ENCODE measurements at places on chromosomes 5 and 9.
A peak's percentile ranks its signal among the peaks of the same experiment; 100 is the strongest.

DNA sequence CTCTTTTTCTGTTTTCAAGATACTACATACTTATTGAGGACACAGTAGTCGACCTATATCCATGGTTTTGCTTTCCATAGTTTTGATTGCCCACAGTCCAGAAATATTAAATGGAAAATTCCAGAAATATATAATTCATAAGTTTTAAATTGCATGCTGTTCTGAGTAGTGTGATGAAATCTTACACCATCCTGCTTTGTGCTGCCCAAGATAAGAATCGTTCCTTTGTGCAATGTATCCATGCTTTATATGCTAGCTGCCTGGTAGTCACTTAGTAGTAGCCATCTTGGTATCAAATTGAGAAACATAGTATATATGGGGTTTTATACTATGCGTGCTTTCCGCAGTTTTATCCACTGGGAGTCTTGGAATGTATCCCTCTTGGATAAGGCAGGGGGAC, 59.0 kb downstream of the CWC27 start:
- no peak for DNase-seq

GRCh38 chr9:120901755-120902568, 24.6 kb downstream of the TRAF1 start:
- no peak for DNase-seq

- no peak for DNase-seq
These were observed 1143.2 kb upstream of the CDH6 start for GRCh38 chr5:30050056-30050815.

DNA sequence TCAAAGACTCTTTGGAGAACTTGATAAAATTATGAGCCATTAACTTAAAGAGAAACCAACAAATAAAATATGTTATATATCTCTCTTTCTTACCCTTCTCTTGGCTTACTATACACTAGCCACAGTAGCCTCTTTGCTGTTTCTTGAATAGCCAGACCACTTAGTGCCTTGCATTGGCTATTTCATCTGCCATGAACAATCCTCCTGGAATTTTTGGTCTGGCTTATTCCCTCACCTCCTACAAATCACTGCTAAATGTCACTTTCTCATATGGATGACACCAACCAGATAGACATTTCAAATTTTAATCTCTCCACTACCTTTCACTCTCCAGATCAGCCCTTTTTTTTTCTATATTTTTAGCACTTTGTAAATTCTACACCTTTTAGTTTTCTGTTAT, 1581.7 kb downstream of the EFNA5 start:
- DNase-seq, result no peak

- no peak for DNase-seq
These were observed 3.9 kb downstream of the C9orf72 start for GRCh38 chr9:27569406-27569805.

GRCh38 chr5:106376522-106376921, 1294.2 kb downstream of the EFNA5 start:
- no peak for DNase-seq

DNA sequence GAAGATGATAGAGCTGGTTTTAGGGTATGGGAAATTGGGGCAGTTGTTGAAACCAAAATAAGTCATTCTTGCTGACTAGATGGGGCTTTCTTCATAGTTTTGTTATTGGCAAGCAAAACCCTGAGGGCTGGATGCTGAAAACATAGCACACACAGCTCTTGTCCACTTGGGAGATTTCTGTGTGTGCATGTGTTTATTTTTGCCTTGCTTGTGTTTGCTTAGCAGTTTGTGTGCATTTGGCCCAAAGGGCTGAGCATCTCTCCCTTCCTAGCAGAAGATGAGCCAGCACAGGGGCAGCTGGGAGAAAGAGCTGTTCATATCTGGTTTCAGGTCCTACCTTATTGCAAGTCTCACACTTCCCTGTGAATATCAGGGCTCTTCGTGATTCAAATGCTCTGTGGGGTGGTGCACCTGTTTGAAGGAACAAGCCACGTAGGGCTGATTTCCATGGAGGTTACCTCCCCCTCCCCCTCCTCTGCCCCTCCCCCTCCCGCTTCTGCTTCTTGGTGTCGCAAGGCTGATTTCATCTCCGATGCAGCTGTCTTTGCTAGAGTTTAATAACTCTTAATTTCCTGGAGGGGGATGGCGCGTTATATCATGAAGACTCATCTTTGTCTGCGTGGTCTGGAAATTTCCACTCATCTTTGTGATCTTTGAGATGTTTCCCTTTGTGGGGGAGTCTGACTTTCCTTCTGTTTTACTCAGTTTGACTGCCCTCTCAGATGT, 296.5 kb downstream of the ARHGAP26 start:
- peak; percentile 79 for DNase-seq

GRCh38 chr9:124439086-124439485, 11.2 kb upstream of the ADGRD2 start:
- DNase-seq, result no peak

- DNase-seq, result no peak
These were observed 63.6 kb upstream of the IL12B start for GRCh38 chr5:159393854-159394274.

DNA sequence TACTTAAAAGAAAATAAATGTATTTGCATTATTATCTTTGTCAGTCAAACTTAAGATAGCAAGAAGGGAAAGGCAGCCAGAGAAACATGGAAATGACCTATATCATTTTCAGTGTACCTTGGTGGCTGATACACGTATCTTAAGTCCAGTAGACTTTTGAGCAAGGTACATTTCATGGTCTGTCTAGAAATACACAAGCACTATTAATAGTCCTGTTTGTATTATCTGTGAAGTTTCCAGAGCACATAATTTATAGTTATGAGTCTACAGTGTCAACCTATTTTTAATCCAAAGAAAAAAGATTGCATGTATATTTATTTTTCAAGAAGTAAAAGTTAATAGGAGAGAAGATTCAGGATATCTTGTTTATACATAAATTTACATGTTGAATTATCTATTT, 95.7 kb downstream of the IZUMO3 start:
- no peak for DNase-seq

DNA sequence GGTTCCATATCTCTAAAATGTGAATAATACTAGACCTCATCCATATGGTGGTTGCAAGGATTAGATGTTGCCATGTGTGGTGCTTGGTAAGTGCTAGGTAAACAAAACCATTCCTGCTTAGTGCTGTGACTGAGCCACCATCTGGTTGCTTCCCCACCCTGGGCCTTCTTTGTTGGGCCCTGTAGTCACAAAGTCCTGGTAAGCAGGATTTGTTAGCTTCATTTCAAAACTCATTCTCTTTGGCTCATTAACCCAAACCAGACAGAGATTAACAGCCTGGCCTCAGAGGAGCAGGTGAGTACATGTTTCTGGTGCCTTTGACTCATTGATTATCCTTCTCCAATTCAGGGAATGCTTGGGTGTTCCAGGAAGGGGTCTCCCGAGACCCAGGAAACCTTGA, 240.2 kb downstream of the ARHGAP26 start:
- peak; percentile 83 for DNase-seq

- no peak for DNase-seq
These were observed 100.1 kb downstream of the SPEF2 start for GRCh38 chr5:35717718-35718117.

GRCh38 chr9:121464968-121465367, 34.7 kb downstream of the GGTA1 start:
- no peak for DNase-seq

DNA sequence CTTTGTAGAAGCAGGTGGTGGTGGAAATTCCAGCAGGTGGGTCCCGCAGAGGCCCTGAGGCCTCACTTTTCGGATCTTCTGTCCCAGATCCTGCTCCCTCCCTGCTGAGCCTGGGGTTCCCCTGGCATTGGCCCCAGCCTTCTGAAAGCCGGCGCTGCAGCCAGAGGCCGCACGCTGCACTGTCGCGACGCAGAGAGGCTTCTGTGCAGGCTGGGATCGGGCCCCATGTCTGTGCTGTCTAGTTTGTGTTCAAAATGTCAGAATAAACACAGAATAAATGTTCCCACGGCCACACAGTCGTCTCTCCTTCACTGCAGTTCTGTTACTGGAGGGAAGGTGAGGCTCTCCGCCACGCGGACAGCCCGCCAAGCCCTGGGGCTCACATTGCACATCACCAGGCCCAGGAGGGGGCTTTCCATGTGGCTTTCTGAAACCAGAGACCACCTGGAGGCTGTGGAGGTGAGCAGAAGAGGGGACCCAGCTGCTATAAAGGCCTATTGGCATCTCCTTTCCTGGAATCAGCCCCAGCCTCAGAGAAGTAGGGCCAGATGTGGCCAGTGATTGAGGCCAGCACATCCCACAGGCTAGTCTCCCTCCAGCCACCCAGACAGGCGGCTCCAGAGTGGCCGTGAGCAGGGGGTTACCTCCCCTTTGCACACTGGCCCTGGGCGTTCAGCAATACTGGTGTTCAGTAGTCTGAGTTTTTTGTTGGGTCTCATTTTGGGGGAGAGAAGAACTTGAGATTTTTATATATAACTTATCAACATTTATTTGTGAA, 46.5 kb downstream of the USP20 start:
- DNase-seq, result no peak

- DNase-seq, result no peak
These were observed 5.1 kb upstream of the C5orf46 start for GRCh38 chr5:147911427-147911826.

GRCh38 chr5:37888476-37888875, 48.6 kb upstream of the GDNF start:
- no peak for DNase-seq

DNA sequence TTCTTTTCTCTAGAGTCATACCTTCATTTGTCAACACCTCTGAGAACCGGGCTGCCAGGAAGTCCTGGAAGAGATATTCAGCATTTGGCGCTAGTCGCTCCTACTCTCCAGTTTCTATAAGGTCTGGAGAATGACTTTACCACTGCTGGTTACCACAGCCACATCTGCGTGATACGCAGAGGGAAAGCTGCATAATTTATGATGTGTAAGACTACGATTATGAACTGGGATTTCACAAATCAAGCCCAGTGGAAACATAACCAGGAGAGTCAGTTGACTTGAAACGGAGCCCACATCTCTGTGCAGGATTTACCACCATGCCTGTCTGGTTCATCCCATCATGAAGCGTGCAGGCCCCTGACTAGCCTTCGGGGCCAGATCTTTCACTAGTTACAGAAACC, 72.6 kb downstream of the FGF1 start:
- no peak for DNase-seq

DNA sequence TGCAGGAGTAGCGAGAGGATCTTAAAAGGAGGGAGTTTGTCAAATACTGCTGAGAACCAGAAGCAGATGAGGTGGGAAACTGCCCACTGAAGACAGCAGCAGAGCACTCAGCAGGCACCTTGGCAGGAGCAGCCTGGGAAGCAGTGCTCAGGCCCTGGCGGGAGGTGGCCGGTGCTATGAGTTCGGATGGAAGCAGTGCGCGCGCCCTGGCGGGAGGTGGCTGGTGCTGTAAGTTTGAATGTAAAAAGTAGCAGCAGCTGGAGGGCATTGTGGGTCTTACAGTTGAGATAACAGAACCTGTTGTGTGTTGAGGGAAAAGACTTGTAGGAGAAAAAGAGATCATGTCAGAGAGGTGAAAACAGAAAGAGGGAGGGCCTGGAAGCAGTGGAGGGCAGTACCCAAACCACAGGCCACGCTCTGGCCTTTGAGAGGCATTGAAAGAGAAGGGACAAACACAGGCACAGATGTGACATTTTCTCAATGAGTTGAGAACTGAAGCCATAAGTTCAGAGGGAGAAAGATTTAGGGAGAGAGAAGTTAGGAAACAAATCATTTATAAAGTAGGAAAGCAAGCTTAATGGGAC, 130.9 kb downstream of the ERCC6L2 start:
- DNase-seq, result no peak

DNA sequence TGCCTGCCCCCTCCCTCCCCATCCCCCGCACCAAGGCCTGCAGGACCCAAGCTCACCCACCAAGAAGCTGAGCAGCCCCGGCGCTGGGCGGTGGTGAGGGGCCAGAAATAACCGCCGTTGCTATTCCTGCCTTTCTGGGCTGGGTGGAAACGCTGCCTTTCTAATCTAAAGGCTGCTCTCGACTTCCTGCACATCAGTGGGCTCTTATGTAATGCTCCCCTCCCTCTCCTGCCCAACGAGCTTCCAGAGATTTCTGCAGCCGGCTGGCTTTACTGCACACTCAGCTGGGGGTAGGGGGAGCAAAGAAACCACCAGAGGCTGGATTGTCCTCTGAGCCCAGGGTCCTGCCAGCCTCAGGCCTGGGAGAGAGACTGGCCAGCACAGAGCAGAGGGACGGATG, 6.9 kb upstream of the EGR1 start:
- DNase-seq, result no peak

- no peak for DNase-seq
These were observed 391.9 kb upstream of the WWC1 start for GRCh38 chr5:167899490-167900070.

- no peak for DNase-seq
These were observed 111.0 kb upstream of the SLIT3 start for GRCh38 chr5:169411786-169412430.

- DNase-seq, result peak; percentile 49
These were observed 1.3 kb upstream of the ABCA2 start for GRCh38 chr9:137029058-137029936.

DNA sequence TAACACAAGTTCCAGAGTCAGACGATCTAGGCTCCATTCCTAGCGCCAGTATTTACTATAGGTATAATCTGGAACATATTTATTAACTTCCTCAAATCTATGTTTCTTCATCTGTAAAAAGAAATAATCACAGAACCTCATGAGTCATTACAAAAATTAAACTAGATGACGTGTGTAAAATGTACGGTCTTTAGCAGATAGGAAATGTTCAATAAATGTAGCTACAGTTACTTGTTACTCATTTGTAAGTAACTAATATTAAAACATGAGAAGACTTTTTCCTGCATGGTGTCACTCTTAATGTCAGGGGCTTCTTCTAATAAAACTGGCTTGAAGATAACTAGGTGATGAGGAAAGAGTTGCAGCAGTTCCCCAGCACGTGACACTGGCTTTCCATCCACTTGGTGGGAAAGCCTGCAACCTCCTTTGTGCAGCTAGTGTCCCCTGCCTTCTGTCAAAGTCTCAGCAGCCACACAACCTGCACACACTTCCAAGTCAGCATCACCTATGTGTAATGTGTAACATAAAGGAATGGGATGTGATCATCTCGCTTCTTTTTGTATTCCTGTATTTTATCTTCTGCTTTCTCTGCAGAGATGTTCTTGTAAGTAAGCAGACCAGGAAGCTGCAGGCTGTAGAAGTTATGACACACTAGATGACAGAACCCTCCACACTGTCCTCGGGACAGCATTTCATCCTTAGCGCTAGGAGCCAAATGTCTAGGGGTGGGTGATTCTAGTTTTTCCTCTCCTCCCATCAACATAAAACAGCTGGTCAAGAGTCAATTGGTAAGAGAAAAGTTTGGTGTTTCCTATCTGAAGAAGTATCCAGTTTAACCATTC, 1.8 kb upstream of the JAKMIP2 start:
- DNase-seq, result no peak

GRCh38 chr9:99606296-99606695, 215.4 kb upstream of the NR4A3 start:
- no peak for DNase-seq

DNA sequence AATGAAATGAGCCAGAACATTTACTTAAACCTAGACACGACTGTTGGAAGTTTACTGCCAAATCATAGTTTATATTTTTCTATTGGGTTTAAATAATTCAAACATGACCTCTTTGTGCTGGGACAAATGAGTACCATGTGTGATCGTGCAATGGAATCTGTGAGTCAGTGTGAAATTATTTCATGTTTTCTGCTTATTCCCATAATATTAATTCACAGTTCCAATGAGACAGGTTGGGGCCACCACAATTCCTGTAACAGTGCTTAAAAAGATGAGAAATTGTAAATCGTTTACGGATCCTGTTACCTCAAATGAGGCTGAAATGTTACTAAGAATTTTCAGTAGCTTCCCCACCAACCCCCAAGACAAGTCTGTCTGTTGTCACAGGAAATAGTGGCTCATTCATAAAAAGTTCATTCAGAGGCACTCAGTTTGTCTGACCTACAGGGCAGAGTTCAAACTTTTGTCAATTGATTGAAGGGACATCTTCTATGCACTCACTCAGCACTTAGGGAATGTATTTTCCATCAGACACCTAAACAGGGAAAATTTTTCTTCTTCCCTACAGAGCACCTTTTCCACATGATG, 563.9 kb upstream of the ADAMTS16 start:
- DNase-seq, result no peak
